ENCODE measurements at places on chromosomes 4 and X.

DNA sequence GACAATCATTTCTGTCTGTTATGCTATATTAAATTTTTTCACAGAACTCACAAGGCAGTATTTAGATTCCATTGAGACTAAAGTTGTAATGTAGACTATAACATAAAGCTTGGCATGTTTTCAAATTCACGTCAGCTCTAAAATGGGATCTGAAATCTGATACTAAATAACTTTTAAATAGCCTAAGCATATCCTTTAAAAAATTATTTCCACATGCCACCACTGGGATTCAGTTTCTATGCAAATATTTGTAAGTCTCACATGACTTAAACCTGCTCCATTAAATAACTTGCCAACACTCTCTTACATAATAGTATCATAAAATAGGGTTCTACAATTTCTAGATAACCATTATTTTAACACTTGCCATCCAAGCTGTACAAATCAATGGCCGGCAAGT, 32.4 kb downstream of the KLHL8 start:
- no peak for DNase-seq

DNA sequence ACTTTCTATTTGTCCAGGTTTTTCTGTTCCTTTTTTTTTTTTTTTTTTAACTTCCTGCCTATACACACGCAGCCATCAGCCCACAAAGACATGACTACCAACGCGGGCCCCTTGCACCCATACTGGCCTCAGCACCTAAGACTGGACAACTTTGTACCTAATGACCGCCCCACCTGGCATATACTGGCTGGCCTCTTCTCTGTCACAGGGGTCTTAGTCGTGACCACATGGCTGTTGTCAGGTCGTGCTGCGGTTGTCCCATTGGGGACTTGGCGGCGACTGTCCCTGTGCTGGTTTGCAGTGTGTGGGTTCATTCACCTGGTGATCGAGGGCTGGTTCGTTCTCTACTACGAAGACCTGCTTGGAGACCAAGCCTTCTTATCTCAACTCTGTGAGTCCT, 2.1 kb downstream of the EBP start:
- no peak for DNase-seq

GRCh38 chr4:166399021-166399420, 526.0 kb downstream of the TLL1 start:
- DNase-seq = no peak

DNA sequence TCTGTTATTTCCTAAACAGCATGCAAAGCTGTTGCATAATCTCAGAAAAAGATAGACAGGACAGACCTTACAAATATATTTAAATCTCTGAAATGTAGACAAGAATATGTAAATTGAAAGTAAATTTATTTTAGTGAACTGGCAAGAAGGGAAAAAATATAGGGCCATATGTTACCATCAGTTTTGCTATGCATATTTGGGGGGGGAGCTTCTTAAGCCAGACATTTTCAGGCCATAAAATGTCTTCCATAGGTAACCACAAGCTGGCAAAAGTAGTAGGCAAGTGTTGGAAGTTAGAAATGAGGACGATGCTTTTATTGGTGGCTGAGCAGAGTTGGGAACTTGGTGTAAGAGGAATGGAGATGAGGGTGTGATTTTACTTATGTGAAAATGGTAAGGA, 272.0 kb upstream of the CXXC4 start:
- DNase-seq = no peak

GRCh38 chrX:47321823-47322371, 48.5 kb upstream of the ZNF157 start:
- DNase-seq = peak; percentile 71

GRCh38 chrX:74578137-74578536, 36.3 kb downstream of the RLIM start:
- no peak for DNase-seq

GRCh38 chrX:45849261-45849862, 648.7 kb upstream of the DIPK2B start:
- DNase-seq = no peak

DNA sequence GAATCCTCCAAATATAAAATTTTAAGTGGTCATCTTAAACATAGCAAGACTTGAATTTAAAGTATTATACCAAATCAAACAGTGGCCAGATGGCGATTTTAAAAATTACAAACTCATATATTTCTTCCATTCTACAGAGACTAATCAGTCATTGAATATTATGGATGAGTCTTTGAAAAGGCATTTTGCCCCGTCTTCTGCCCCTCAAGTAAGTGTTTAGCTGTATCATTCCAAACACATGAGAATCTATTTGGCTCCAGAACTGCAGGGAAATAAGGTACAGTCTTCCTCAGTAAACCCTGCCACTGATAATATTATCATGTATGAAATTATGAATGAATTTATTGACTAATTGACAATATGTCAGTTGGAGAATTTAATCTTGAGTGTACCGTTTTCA, 191.0 kb downstream of the SLC7A11 start:
- DNase-seq = no peak

DNA sequence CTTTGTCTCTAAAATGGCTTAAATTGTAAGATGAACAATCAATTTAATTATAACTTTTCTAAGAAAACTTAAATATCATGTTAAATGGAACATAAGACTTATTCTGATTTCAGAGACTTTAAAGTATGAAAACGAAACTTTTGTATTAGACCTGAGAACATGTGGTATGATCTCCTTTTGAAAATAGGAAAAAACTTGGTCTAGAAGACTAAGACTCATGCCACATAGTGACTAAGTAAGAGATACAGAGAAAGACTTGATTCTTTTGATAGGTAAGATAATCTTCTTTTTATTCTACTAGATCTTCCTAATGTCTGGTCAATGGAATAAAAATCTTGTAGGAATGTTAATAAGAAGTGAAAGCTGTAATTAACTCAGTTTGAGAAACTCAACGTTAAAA, 326.3 kb upstream of the GRIA3 start:
- no peak for DNase-seq

GRCh38 chr4:24686866-24687692, 102.7 kb upstream of the DHX15 start:
- DNase-seq = peak; percentile 66

DNA sequence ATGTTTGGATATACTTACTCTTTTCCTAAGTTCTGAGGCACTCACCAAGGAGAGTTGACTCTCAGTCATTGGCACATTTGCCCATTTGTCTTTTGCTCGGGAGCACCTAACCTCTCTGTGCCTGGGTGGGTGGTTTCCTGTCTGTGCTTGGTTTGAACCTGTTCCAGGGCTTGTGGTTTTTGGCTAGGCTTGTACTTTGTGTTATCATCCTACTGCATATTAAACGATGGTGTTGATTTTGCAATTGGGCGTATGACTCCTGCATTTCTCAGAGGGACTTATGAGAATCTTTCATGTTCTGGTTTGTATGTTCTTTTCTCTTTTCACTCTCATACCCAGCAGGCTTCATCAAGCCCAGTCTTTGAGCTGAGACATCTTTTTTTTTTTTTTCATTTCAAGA, 161.7 kb downstream of the BTC start:
- DNase-seq = no peak

DNA sequence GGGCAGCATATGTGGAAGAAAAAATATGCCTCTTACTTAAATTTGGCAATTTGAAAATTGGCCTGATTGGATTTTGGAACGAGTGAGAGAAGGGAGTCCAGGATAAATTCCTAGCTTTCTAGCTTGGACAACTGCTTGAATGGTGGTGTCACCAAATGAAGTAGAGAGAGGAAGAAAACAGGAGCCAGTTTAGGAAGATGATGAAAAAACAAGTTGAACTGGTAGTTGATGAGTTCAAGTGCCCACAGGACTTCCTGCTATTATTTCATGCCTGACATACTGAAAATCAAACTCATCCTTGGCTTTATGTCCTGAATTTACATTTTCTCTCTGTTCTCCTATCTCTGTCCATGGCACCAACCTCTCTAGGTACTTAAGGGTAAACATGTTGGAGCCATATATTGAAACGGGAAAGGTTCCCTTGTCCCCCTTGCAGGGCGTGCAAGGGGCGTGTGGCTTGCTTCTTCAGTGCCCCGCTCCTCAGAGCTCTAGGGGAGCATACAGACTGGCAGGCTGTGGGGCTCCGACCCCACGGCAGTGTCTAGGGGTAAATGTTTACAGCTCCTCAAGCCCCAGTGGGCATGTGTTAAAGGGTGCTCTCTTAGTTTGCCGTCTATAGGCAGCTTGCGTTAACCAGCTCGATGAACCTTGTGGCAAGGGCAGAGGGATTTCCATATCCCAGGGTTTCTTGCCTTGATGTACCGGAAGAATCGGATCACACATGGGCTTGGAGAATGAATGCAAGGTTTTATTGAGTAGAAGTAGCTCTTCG, 250.7 kb upstream of the PGRMC2 start:
- DNase-seq = no peak

DNA sequence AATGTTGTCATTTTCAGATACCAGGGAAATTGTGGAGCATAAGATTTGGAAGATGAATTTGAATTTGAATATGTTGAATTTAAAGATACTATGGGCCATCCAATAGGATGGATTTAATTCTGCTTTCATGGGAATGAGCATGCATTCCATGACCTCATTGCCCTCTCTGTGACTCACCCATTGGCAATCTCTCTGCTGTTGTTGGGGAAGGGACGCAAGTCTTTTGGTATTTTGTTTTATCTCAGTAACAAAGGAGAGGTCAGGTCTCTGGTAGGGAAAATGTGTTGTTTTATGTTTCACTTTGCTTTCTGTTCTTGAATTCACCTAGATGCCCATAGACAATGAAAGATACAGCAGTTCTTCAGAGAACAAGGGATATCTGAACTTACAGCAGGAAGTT, 42.1 kb upstream of the MAGEA4 start:
- no peak for DNase-seq

DNA sequence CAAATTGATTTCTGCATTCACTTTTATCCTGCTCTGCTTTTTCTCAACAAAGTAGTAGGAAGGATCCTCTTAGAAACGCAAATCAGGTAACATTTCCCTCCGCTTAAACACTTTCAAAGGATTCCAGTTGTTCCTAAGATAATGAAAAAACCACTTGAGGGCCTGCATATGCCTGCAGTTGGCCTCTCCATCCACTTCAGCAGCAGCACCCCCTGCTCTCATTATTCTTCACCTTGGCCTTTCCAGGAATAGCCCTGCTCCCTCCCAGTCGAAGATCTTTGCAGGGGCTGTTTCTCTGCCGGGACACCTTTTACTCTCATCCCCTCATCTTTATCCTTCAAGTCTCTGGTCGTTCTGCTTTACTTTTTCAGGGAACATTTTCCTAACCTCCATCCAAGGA, 314.0 kb downstream of the INPP4B start:
- DNase-seq = no peak

Measured in H9 (cell line).